ENCODE measurements at places on chromosomes 4 and X.
A peak's percentile ranks its signal among the peaks of the same experiment; 100 is the strongest.

DNA sequence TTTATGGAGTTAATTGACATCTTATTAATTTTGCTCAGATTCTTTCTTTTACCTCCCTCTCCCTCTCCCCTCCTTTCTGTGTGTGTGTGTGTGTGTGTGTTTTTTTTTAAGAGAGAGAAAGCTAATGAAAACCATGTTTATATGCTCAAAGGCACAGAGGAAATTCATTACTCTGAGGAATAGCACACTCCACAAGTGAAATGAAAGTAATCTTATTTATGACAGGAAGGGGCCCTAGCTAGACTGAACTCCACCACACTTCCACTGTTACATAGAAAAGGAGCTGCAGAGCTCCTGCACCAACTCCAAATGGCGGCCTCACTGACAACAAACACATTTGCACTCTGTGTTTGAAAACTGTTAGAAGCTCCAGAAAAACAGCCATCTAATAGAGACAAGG is 150.6 kb downstream of the RASL11B start:
- no peak for DNase-seq

DNA sequence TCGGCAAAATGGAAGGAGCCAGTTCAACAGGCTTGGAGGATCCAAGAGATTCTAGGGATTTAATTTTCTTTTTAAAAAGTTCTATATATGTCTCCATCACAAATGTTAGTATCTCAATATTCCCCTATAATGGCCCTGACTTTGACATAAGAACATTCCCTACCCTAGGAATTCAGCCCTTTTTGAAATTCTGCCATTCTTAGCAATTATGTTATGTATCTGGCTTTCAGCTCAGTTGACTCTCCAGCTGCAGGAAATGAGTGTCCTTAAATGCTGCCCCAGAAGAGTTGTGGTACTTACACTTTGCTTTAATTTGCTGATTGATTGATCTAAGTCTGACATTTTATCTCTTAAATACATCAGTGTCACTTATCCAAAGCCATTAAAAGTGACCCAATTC is 1454.3 kb downstream of the FSTL5 start:
- DNase-seq = no peak

DNA sequence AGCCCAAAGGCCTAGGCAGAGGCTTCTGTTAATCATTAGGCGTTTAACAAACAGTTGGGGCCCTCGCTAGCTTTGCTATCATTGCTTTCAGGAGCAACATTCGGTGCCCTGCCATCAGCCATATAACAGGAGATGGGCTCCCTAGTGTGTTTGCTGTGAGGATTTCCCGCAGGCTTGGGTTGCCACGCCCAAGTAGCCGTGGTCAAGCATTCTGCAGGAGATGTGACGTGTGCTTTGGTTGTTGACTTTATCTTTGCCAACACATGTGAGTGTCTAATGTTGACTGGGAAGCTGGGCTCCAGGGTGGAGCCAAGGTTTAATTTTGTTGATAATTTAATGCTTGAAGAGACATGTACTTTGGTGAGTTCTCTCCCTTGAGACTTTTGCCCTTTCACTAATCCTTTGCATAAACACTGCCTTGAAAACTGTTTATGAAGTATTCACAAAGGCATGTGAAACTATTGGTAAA is 184.6 kb upstream of the KIT start:
- DNase-seq = no peak

DNA sequence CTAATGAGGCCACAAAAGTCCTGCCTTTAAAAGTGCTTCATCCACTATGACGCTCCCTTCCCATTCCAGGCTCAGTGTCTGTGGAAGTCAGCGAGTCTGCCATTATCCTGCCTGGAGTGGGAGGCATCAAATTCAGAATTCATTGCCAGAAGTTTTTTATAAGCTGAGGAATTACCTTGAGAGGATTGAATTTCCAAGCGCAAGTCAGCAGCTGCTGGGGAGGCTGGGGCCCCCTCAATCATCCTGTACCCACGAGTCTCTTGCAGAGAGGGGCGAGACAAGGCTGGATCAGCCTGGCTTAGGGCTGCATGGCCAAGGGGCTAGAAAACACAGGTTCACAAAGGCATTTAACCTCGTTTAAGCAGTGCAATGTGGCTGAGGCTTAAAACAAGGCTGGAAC is 170.5 kb upstream of the NOCT start:
- DNase-seq = no peak

- DNase-seq = peak; percentile 84
Observed at GRCh38 chr4:107824350-107825071, at the start of gene SGMS2. Gene SGMS2, plus strand, starts transcription at chr4:107824932. Its CDS starts 70,622 bp downstream, at chr4:107895554.

- peak; percentile 44 for DNase-seq
Observed at GRCh38 chr4:71009890-71010588, 16.6 kb downstream of the DCK start.

GRCh38 chr4:61251129-61251528 is 51.0 kb downstream of the ADGRL3 start:
- no peak for DNase-seq
